ENCODE measurements at places on chromosomes 5 and 9. TPM values are rescaled to one million over a fixed set of nuclear protein-coding genes. Genes with fewer than 3 reads are reported as not detected.

DNA sequence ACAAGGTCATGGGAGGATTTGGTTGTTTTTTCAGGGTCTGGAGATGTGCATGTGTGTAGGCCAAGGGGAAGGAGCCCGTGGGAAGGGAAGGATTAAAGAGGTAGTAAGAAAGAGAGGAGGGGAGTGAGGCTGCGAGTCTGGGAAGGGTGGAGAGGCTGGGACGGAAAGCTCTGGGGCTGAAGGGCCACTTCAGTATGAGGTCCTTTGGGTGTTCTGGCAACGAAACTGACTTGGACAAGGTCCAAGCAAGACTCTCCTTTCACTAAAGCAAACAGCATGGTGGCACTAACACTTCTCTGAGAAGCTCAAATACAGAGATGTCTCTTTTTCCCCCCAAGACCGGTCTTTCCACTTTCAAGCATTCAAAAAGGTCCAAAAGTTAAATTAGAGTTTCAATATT is 394.5 kb downstream of the ARHGEF28 start:
- no peak for DNase-seq

- no peak for DNase-seq
Measured at GRCh38 chr9:124384210-124384609, 31.0 kb downstream of the PSMB7 start.

GRCh38 chr5:81579262-81579924 is 171.5 kb downstream of the SSBP2 start:
- DNase-seq: no peak

Gene RNF183
- total RNA-seq: not detected

GRCh38 chr5:78467752-78468357 is 107.4 kb downstream of the SCAMP1 start:
- peak; percentile 39 for DNase-seq

Gene WDR38
- not detected for total RNA-seq

Gene CHSY3
- total RNA-seq: 11.9 TPM

Gene TNFSF8
- total RNA-seq: not detected

Gene PCDHGB3
- 0.10 TPM for total RNA-seq

DNA sequence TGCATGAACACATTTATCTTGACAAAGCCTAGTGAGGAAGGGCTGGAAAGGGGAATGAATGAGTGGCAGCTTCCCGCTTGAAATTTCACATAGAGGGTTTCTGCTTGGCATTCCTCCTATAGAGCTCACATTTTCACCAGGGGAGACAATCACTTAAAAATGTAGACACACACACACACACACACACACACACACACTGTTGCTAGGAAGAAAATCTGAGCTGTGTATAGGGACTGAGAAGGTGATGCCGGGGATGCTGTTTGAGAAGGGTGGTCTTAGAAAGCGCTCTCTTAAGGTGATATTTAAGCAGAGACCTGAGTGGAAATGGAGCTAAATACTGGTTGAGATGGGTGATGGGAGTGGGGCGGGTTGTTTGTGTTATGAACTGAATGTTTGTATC is 70.4 kb downstream of the LRRC70 start:
- DNase-seq: no peak

Data from astrocyte (in vitro differentiated cells and primary cell).